CD4-positive, alpha-beta T cell treated with Interleukin-10 for 1 hour (primary cell): ENCODE measurements at places on chromosomes 13 and 19.

- no peak for DNase-seq
These were observed 26.7 kb downstream of the ADPRHL1 start for GRCh38 chr13:113426591-113426986.

GRCh38 chr13:44004878-44005277 is 125.2 kb downstream of the LACC1 start:
- no peak for DNase-seq

- DNase-seq: no peak
These were observed 21.1 kb upstream of the FBXO27 start for GRCh38 chr19:39053276-39054090.

- DNase-seq: peak; percentile 83
These were observed at the start of gene EPSTI1 for GRCh38 chr13:42991898-42992763. Gene EPSTI1, minus strand, starts transcription at chr13:42992241. Its CDS starts 76 bp downstream, at chr13:42992165.

- no peak for DNase-seq
These were observed 3.7 kb upstream of the MKNK2 start for GRCh38 chr19:2054763-2055162.

DNA sequence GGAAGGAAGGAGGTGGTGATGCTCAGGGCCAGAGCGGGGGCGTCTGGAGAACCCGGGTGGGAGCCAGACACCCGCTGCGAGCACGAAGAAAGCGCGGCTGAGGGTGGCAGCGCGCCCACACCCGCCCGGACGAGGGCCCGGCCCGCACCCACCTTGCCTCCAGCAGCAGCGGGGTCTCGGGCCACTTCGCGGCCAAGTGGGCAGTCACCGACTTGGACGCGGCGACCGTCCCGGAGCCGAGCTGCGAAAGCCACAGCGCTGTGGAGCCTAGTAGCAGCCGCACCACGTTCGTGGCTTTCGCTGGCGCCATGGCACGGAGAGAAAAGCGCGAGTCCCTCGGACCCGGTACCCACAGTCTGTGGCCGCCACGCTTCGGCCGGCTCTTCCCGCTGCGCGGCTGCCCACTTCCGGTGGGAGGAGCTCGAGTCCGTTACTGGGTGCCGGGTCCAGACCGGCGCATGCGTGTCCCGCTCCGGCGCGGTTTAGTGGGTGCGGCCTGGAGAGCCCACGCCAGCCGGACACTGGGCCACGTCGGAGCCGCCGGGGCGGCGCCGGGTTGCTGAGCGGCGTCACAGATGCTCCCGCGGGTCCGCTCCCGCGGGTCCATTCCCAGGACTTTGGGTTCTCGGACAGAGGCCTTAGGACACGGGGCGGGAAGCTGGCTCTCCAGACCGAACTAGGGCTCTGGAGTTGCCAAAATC is at the start of gene UGGT2:
Gene UGGT2, minus strand, starts transcription at position 399 of the 701 bp plus-strand sequence. Its CDS starts 89 bp downstream, at position 310.
- DNase-seq: peak; percentile 21

GRCh38 chr13:48775804-48776203 is 122.1 kb downstream of the CYSLTR2 start:
- DNase-seq: no peak

- no peak for DNase-seq
These were observed 98.3 kb upstream of the ANKRD10 start for GRCh38 chr13:111013196-111013595.

DNA sequence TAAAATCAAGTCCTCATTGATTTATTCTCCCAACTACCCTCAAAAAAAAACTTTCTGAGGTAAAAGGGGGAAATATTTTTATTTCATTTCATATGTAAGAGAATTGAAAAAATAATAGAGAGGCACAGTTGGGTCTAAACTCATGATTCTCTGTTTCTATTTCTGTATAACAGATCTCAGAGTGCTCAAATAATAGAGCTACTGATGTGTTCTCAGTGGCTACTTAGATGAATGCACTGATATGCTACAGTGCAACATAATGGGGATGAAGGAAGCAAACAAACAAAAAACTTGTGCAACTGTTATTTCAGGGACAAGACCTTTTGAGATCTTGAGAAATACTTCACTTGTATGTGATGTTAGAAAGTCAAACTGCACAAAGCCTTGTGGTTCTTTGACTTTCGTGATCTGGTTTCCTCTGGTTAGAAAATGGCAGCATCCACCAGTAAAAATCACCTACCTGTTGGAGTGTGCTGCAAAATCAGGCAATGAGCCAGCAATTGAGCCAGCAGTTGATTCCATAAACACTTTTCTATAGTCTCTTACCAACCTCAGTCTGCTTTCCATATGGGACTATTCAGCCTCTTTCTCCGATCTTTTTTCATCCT is 9.7 kb upstream of the DACH1 start:
- DNase-seq: no peak

GRCh38 chr13:114120591-114121011 is 11.8 kb downstream of the RASA3 start:
- DNase-seq: no peak

GRCh38 chr13:20141238-20142022 is 19.4 kb downstream of the GJA3 start:
- no peak for DNase-seq
